AG09309 (cell line): ENCODE measurements at places on chromosomes 4 and X.

GRCh38 chr4:16386711-16387320 lies 160.5 kb upstream of the TAPT1 start:
- no peak for DNase-seq

GRCh38 chrX:20352504-20352903 lies 85.8 kb upstream of the RPS6KA3 start:
- DNase-seq: no peak

GRCh38 chr4:125582302-125582701 lies 267.5 kb downstream of the FAT4 start:
- DNase-seq: no peak

DNA sequence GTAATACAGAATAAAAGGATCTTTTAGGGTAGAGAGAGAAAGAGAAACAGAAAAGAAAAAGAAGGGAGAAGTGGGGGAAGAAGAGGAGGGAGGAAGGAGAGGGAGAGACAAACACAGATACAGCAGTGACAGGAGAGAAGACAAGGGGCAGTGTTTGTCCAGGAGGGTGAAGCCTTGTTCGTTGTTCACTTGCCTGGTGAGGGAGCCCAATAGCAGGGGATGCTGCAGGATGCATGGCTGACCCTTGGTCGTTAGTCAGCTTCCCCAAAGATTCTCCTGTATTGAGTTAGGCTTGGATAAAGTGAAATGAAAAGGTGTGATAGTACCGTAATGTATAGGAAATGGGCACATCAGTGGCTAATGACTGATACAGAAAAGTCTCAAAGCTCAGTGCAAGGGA lies 403.7 kb downstream of the IL15 start:
- DNase-seq: no peak

GRCh38 chr4:146333187-146333894 lies 119.0 kb downstream of the REELD1 start:
- peak; percentile 59 for DNase-seq

- DNase-seq: no peak
These were observed 32.1 kb downstream of the XK start for GRCh38 chrX:37717708-37718107.

DNA sequence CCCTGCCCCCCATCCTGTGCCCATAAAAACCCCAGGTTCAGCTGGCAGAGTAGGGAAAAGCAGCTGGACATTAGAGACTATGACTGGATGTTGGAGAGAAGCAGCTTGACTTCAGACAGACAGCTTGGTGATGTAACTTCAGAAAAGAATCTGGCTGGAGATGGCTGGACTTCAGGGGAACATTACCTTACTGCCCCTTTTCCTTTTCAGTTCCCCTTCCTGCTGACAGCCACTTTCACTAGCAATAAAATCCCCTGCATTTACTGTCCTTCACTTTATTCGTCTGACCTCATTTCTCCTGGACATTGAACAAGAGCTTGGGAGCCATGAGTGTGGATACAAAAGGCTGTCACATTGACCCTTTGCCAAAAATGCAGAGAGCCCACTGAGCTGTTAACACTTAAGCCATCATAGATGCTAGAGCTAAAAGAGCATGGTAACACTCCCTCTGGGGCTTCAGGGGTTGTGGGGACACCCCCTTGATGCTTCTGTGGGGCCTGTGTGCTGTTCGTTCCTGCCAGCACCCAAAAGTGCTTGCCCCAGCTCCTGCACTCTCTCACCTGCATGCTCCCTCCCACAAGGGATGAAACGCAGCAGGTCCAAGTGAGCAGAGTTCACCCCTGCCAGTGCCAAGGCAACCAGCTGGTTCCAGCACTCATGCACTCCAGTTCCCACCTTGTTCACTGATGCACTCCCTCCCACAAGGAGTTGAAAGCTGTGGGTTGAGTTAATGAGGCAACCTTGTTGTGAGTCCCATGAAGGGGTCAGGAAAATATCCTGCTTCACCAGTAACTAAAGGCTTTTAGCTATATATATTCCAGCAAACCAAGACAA lies 263.8 kb upstream of the NDST3 start:
- no peak for DNase-seq

DNA sequence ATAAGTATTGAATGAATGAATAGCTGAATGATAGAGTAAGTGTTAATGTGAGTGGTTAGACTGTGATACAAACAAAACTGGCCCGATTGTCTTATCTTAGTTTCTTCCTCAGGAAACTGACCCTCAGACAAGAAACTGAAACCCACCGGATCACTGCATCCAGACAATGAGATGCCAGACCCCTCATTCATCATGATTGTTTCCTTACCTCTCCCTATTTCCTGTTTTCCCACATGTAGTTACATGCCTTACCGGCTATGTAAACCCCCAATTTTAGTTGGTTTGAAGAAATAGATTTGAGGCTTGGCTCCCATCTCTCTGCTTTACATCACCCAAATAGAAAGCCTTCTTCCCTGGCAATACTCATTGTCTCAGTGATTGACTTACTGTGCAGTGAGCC lies 218.9 kb upstream of the PPP1R2C start:
- no peak for DNase-seq

- DNase-seq: no peak
These were observed 109.7 kb downstream of the RTL5 start for GRCh38 chrX:72021975-72022374.

- DNase-seq: no peak
These were observed 464.5 kb downstream of the BCOR start for GRCh38 chrX:39633293-39633692.

DNA sequence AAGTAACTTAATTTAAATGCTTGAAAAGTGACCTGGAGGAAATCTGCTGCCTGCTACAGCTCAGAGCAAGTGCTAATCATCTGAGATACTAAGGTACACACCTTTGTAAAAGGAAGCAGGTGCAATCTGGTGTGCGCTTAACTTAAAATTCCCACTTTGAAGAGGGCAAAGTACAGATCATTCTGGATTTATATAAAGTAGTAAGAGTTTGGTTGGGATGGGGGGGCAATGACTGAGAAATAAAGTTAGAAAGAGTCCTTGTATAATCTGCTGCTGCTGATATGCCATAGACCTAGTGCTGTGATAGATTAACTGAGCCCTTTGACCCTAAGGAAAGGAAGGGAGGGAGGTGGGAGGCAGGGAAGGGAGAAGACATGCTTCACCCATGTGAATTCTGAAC lies 141.0 kb downstream of the MTNR1A start:
- no peak for DNase-seq

DNA sequence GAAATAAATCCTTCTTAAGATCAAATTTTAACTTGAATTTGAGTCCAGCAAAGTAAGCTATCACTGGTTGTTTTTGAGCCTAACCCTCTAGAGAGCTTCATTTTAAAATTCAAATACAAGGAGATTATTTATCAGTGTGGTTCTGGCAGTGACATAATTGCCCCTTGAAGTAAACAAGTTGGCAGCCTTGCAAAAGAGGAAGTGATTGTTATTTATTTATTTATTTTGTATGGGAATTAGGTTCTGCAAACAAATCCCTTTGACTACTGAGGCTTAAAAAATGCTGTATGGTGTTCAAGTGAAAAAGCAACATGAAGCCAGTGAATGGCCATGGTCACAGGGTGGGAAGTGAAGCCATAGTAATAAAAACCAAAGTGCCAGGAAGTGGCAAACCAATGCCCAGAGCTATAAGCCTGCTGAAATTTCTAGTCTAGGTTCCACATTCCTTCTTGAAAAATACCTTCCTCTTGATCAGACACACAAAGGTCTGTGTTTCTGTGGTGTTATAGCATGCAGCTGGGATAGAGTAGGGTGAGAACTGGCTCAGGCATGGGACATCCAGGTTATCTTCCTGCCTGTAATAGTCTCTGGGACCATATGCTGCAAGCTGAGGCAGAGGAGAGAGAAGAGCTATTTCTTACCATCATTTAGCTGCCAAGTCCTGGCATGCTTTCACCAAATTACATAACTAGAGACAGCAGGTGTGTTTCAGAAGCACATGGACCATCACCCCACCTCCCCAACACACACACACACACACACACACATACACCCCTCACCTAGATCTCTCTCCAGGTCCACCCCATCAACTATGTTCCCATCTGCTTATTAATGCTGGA lies 47.1 kb upstream of the TSPAN7 start:
- no peak for DNase-seq

DNA sequence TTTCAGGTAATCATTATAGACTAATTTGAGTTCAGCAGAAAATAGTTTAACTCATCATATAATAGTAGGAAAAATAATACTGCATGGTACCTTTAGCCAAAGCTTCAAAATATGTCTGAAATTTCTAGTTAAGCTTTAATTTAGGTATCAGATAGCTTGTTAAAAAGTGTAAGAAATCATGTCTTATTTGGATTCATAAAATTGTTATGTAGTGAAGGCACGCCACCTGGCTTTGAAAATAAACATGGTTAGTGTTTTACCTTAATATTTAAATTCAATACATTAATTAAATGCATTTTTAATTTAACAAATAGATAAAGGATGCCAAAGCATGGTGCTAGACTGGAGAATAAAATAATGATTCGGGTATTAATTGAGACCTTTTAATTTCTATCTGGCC lies 211.4 kb downstream of the FSTL5 start:
- no peak for DNase-seq

DNA sequence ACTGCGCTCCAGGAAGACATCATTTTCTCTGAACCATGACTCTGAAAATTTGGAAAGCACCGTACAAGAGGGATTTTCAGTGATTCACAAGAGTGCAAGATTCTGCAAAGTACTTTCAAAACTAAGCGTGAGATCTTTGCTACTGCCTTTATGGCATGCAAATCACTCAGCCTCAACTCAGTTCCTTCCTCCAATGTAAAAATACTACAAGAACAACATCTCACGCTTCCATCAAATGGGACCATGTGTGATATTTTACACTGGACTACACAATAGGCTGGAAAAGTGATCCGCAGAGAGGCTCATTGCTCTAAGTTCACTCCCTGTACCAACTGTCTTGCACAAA lies 674 bp upstream of the IL15 start:
- no peak for DNase-seq

- DNase-seq: no peak
These were observed 19.5 kb upstream of the ANXA3 start for GRCh38 chr4:78532046-78532445.

DNA sequence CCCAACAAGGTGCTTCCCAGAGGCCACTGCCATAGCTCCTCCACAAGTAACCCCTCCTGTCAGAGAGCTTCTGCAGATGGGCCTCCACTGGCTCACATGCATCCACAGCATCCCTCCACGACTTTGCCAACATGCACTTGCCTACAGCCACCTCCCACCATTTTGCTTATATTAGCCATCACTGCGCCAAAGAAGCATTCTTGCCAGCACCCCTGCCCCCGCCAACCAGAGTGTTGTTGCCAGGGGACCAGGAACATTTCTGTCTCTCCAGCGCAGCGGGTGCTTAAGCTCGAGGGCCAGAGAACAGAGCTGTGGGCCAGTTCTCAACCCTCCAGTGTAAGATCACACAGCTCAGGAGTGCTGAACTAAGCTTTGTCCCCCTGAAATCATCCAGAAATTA lies 517.6 kb downstream of the PABPC4L start:
- DNase-seq: no peak

DNA sequence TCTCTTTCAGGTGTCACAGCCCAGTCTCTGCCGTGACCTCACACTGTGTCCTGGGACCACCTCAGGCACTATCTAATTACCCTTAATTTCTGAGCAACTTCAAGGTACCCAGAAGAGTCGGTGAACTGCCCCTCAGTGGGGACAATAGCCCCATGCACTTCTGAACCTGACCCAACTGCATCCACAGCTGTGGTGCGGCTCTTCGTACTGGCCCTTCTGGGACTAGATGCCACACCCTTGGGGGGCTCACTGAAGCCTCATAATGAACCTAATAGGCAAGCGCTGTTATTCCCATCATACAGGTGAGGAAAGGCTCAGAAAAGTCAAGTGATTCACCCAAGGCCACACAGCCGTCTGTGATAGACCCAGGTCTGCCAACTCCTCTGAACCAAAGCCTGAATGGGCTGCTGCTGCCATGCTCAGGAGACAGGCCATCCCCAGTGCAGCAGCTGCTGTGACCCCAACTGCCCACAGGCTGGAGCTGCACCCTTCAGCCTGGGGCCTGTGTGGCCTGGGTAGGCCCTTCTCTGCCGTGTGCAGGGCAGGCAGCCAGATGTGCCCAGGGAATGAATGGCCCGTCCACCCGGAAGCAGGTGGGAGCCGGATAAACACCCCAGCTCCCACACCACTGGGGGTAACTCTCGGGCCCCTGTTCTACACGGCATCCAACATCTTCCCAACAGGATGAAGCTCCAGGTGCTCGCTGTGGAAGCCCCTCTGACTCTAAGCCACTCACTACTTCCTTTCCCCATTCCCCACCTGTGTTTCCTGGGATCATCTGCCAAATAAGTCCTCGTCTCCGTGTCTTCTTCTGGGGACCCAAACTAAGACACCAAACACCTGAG lies 35.9 kb downstream of the HMX1 start:
- DNase-seq: no peak

- no peak for DNase-seq
These were observed 109.6 kb downstream of the PDE5A start for GRCh38 chr4:119518915-119519410.

GRCh38 chr4:8165374-8165896 lies 6.8 kb upstream of the ABLIM2 start:
- no peak for DNase-seq

- no peak for DNase-seq
These were observed 116.3 kb upstream of the SFRP2 start for GRCh38 chr4:153905231-153905630.

- DNase-seq: no peak
These were observed 107.3 kb downstream of the DTHD1 start for GRCh38 chr4:36388710-36389109.

DNA sequence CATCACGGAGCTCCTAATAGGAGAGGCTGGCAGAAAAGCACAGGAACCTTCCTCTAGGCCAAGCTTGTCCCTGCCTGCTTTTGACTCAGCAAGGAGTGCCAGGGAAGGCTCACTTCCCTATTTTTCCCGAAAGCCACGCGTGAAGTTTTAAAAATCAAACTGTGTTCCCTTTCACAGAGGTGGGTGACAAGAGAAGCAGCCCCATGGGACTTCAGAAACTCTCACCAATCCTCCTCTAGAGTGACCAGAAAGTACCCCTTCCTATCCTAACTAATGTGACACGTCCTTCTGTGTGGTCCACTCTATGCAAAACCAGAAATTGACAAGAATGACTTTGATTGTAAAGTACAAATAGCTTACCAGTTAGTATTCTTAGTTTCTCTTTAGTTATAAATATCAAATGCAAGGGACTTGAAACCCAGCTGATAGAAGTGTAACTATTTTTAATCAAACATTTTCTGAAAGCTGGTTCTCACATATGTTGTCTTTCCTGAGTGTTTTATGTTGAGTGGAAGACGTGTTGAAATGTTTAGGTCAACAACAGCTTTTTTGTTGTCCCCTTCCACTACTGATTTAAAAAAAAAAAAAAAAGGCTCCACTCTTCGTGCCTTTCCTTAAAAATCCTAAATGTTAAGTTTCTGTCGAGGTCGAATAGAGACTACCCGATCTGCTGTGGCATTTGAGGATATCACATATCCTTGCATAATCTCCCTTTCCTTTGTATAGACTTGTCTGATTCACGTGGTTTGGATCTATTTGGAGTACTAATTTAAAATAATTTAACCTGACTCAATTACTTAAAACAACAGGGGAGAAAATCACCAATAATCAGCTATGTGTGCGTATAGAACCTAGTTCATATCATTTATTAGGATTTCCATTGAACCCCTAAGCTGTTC lies 42.1 kb downstream of the NFKB1 start:
- DNase-seq: no peak
